ENCODE measurements at places on chromosomes 13 and 19.

DNA sequence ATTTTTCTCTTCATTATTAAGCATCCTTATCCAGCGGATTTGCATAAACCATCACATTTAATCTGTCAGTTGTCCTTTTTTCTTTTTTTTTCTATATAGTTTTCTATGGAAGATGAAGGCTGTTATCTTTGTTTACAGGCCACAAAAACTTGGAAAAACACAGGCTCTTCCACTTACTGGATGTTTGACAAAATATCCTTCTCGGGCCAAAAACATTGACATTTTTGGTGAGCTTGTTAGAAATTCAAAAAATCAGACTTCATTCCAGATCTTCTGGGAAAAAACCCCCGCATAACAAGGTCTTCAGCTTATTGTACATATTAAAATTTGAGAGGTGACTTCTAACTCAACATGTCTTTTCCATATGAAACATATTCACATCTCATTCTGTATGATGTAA is 13.8 kb downstream of the ZNF93 start:
- no peak for DNase-seq

GRCh38 chr19:7063764-7064418 is 5.4 kb upstream of the MBD3L3 start:
- DNase-seq = no peak

- DNase-seq = no peak
Measured at GRCh38 chr13:49112782-49113525, 107.2 kb upstream of the MLNR start.

GRCh38 chr13:79194272-79194671 is 211.8 kb downstream of the RBM26 start:
- peak; percentile 2 for DNase-seq

- DNase-seq = no peak
Measured at GRCh38 chr13:98487016-98487415, 89.9 kb downstream of the STK24 start.

GRCh38 chr13:113967729-113968462 is 6.0 kb downstream of the C13orf46 start:
- DNase-seq = no peak

- no peak for DNase-seq
Measured at GRCh38 chr13:93867481-93867880, 612.0 kb downstream of the DCT start.

DNA sequence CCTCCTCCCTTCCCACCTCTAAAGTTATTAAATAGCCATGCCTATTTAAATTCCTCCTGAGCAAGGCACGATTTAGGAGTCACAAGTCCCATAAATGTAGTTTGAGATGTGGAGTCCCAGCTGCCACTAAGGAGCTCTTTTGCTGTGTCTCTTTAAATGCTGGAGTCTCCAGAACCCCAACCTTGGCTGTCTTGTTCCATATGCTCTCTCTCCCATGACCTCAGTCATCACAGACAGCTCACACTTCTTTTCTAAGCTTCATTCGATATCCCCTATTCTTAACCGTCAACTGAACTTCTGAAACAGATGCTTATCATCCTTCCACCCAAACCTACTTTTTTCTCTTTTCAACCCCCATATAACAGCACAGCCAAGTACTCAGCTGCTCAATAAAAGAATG is 197.1 kb downstream of the VWA8 start:
- DNase-seq = no peak

DNA sequence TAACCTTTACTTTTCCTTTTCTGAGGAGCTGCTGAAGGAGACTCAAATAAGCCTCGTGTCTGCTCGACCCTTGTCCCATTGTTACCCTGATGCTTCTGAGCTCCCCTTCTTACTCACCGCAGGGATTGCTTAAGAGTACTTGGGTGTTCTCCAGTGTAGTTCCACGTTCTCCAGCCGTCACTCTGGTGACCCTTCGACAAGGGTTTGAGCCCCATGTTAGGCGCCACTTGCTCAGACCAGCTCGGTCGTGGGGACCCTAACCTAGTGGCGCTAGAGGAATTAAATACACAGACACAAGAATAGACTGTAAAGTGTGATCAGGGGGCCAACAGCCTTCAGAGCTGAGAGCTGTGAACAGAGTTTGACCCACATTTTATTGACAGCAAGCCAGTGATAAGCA is 10.3 kb downstream of the ZNF480 start:
- DNase-seq = no peak

DNA sequence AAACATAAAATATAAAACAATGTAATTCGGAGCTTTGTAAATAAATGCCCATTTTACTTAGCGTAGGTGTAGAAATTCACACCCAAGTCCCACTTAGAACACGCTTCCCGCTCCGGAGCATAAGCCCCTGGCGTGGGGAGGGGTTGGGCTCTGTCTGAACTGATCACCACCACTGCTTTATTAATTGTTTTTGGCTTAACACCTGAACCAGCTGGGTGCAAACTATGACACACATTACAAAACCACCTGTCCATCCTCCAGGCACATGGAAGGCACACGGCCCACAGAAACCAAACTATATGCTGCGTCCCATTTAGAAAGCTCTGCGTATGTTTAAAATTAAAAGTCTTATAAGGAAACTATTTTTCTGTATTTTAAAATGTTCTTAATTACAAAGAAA is 25.9 kb downstream of the RASA3 start:
- DNase-seq = no peak
